ENCODE measurements at places on chromosomes 7 and 10.

DNA sequence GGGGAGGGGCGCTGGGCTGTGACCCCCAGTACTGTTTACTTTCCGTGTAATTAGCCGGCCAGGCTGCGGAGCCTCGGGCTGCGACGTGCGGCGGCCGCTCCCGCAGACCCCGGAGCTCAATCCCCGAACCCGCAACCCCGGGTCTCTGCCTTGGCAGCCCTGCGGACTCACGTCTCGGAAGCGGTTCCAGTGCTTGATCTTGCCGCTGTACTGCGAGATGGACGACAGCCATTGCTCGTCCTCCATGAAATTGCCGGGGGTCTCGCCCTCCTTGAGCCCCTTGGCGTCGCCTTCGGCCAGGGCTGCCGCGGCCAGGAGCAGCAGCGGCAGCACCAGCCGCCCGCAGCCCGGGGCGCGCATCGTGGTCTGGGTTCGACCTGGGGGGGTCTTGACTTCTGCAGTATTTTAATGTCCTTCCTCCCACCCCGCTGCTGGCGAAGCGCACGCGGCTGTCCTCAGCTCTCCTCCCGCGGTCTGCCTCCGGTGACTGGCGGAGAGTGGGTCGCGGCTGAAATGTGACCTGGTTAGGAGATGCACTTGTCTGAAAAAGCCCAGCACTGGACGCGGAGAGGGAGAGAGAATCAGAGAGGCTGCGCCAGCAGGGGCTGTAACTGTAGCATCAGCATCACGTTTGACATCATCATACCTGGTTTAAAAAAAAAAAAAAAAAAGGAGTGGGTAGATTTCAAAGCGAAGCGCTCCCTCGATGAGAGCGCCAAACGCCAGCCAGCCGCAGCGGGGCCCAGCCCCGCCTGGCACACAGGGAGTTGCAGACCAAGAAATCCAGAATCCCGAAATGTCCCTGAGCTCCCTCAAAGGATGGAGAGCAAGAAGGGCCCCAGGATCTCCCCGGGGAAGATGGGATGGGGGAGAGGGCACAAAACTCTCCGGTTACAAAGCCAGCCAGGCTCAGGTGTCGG is at the start of gene SPOCK2:
Gene SPOCK2 (minus strand): TSS at position 583 of the 920 bp plus-strand sequence. CDS start 223 bp downstream, at position 360.
- peak; percentile 86 for DNase-seq

DNA sequence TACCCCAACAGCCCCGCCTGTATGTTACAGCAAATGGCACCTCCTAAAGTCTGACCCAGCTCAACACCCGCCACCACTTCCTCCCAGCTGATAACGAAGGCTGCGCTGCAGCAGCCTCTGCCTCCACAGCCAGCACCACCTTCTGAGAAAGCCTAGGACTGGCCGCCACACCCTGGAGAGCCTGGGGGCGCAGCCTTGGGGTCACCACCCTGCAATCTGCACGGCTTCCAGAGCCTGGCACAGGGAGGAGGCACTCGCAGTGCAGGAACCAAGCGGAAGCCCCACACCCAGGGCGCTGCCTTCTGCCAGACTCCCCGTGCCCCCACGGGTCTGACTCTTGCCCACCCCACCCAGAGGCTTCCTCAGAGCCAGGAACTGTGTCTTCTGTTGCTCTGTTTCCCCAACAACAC is 112.5 kb downstream of the MAD1L1 start:
- peak; percentile 57 for DNase-seq

DNA sequence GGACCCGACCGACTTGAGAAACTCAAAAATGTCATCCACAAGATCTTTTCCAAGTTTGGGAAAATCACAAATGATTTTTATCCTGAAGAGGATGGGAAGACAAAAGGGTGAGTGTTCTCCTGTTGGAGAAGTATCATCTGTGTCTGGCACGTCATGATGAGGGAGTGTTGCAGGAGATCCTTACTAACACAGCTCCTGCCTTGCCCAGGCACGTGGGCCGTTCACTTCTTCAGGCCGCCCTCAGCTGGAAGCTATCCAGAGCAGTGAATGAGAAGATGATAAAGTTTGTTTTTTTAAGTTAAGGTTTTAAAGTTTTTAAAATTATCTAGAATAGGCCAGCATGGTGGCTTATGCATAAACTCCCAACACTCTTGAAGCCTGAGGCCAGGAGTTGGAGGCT is 6.2 kb downstream of the EIF3B start:
- no peak for DNase-seq

GRCh38 chr7:4650433-4651047 is 31.6 kb upstream of the FOXK1 start:
- DNase-seq: no peak

- DNase-seq: no peak
These were observed 442 bp downstream of the STYXL1 start for GRCh38 chr7:76047305-76047810.

- DNase-seq: no peak
These were observed 615.1 kb downstream of the SUGCT start for GRCh38 chr7:40749877-40750276.

- no peak for DNase-seq
These were observed 11.6 kb upstream of the ORAI2 start for GRCh38 chr7:102421706-102422240.

- no peak for DNase-seq
These were observed 14.4 kb upstream of the UNC5B start for GRCh38 chr10:71197955-71198354.

- DNase-seq: no peak
These were observed 10.8 kb upstream of the VWC2 start for GRCh38 chr7:49762666-49763065.

Data from CD4-positive, alpha-beta T cell treated with Interleukin-15 for 1 hour (primary cell).